CD4-positive, alpha-beta memory T cell (primary cell): ENCODE measurements at places on chromosomes 6 and 20. TPM values are rescaled to one million over a fixed set of nuclear protein-coding genes. Genes with fewer than 3 reads are reported as not detected.

- H3K4me1 ChIP-seq, result no peaks in the 10 kb centered on the region
- no peaks in the 10 kb centered on the region for H3K27me3 ChIP-seq
- no peak overlapping the region for H3K4me3 ChIP-seq
- no peak for DNase-seq
- H3K27ac ChIP-seq, result no peak overlapping the region
These were observed 28.6 kb upstream of the YWHAB start for GRCh38 chr20:44856856-44857448.

- no peak overlapping the region for H3K27ac ChIP-seq
- H3K4me3 ChIP-seq, result no peak overlapping the region
- no peaks in the 10 kb centered on the region for H3K4me1 ChIP-seq
These were observed 54.1 kb downstream of the PPP1R3G start for GRCh38 chr6:5138995-5139827.

- no peaks in the 10 kb centered on the region for H3K36me3 ChIP-seq
- peak; percentile 28 for DNase-seq
- no peak overlapping the region for H3K27ac ChIP-seq
- no peak overlapping the region for H3K4me3 ChIP-seq
- H3K27me3 ChIP-seq, result peaks cover 8% of the 10 kb centered on the region
- H3K4me1 ChIP-seq, result no peaks in the 10 kb centered on the region
These were observed 85.2 kb upstream of the PHACTR3 start for GRCh38 chr20:59518881-59519706.

DNA sequence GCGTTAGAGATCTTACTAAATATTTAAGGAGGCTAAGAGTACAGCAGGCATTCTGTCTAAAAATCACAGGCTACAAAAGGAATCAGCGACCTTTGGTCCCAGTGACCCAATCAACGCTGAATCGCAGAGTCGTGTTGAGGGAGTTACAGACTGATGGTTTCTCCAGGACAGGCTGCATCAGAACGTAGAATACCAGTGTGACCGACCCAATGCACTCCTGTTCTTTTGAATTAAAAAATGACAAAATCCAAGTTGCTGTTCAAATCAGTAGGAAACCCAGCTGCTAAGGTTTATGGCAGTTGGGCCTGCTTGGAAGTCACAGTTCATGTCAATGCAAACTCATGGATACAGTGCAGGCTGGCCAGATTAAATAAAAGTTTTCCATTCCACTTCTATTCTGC lies 155.8 kb upstream of the AFDN start:
- DNase-seq, result no peak
- no peaks in the 10 kb centered on the region for H3K4me1 ChIP-seq
- no peaks in the 10 kb centered on the region for H3K36me3 ChIP-seq

- no peaks in the 10 kb centered on the region for H3K36me3 ChIP-seq
- H3K27me3 ChIP-seq, result no peaks in the 10 kb centered on the region
- DNase-seq, result no peak
These were observed 406.6 kb upstream of the IRAK1BP1 start for GRCh38 chr6:78460711-78461110.

GRCh38 chr6:159877256-159877808 lies 13.5 kb upstream of the MAS1 start:
- H3K4me1 ChIP-seq, result no peaks in the 10 kb centered on the region
- no peak overlapping the region for H3K27ac ChIP-seq
- H3K4me3 ChIP-seq, result no peak overlapping the region
- no peak for DNase-seq
- H3K36me3 ChIP-seq, result no peaks in the 10 kb centered on the region

GRCh38 chr20:10649797-10650160 lies 24.0 kb downstream of the JAG1 start:
- H3K36me3 ChIP-seq, result no peaks in the 10 kb centered on the region
- no peak overlapping the region for H3K4me3 ChIP-seq
- H3K27ac ChIP-seq, result no peak overlapping the region
- DNase-seq, result no peak
- no peaks in the 10 kb centered on the region for H3K4me1 ChIP-seq

TMC2 gene
- total RNA-seq, result not detected

IL20RA gene
- total RNA-seq, result not detected

ZNF334 gene
- not detected for total RNA-seq

DNA sequence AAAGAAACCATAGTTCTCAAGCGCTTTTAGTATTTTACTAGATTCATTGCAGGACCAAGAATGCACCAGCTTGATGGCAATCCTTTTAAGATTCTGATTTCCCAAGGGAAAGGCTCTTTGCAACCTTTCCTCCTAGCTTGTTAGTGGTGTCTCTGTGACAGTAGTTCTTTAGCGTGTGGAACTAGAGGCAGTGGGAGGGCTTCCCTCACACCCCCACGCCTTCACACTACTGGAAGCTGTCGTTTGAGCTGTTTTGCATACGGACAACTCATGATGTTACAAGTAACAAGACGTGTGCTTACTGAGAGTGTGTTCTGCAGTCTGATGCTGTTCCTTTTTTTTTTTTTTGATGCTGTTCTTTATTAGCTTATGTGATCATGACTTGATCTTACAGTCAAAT lies 34.1 kb downstream of the EYA4 start:
- H3K27ac ChIP-seq, result no peak overlapping the region
- H3K4me1 ChIP-seq, result no peaks in the 10 kb centered on the region

GRCh38 chr6:31321820-31322219 lies 35.2 kb downstream of the HLA-B start:
- DNase-seq, result no peak
- no peaks in the 10 kb centered on the region for H3K36me3 ChIP-seq

DNA sequence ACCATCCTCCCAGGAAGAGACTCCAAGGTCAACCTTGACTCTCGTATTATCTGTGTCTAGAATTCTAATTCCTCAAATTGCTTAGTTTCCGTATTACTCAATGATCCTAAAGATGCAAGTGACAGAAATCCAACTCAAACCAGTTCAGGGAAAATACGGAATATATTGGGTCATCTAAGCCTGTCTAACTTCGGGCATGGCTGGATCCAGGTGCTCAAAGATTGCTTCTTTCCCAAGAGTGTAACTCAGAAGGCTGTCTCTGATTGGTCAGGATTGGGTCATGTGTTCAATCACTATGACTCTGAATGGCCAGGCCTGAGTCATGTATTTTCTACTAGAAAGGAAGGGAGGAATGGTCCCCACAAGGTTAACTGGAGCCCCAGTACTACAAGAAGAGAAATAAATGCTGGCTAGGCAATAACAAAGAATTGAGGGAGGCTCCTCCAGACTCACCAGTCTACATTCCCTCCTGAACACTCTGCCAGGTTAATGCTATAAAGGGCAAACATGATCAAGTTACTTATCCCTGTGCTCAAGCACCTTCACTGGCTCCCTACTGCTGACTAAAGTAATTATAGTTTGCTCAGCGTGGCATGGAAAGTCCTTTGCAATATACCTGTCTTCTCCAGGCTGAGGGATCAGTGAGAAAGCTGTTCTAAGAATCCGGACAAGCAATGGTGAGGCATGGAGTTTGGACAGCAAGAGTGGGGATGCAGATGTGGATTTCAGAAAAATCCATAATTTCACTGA lies 15.4 kb upstream of the PREX1 start:
- H3K4me3 ChIP-seq, result no peak overlapping the region
- H3K27ac ChIP-seq, result no peak overlapping the region
- no peaks in the 10 kb centered on the region for H3K36me3 ChIP-seq
- no peaks in the 10 kb centered on the region for H3K4me1 ChIP-seq
- no peaks in the 10 kb centered on the region for H3K27me3 ChIP-seq

GRCh38 chr6:111533087-111533784 lies 50.2 kb upstream of the REV3L start:
- no peaks in the 10 kb centered on the region for H3K36me3 ChIP-seq
- DNase-seq, result peak; percentile 25
- peaks cover 12% of the 10 kb centered on the region for H3K4me1 ChIP-seq
- no peak overlapping the region for H3K27ac ChIP-seq
- no peaks in the 10 kb centered on the region for H3K27me3 ChIP-seq

CLPSL2 gene
- not detected for total RNA-seq

MAK gene
- not detected for total RNA-seq

DNA sequence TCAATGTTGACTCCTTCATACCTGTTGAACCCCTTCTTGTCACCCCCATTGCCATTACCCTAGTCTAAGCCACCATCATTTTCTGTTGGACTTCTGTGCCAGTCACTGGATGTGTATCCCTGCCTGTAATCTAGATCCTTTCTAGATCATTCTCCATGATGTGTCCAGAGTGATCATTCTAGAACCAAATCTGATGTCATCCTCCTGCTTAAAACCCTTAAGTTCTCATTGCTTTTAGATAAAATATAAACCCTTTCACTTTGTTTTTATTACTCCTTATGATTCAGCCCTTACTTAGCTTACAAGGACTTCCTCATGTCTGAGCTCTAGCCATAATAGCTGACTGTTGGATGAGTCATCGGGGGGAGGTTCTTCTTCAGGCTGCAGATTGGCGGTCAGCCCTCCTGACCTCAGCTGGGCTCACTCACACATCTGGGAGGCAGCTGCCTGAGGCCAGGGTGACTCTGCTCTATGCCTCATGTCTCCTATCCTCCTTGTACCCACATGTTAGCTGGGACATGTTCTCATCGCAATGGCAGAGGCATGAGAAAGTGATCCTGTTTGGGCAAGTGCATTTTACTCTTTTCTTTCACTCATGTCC lies 287.6 kb downstream of the ESR1 start:
- no peaks in the 10 kb centered on the region for H3K4me1 ChIP-seq
- no peaks in the 10 kb centered on the region for H3K27me3 ChIP-seq
- H3K4me3 ChIP-seq, result no peak overlapping the region
- DNase-seq, result no peak
- H3K27ac ChIP-seq, result no peak overlapping the region

DNA sequence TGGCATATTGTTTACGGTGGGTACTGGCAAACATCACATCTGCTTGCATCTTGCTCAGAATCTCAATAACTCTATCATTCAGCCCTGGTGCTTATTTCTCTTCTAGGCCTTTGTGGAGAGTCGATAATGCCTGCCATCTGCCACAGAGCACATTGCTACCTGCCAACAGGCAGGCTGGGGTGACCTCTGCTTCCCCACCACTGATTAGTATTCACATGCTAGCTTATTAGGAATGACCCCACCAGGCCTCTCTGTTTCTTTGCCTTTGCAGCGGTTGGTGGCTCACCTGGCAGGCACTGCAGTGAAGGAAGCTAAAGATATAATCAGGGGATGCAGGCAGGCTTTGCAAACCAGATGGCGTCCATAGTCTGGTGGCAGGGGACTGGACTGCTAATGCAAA lies 154.5 kb downstream of the MMS22L start:
- H3K36me3 ChIP-seq, result no peaks in the 10 kb centered on the region
- no peak overlapping the region for H3K27ac ChIP-seq
- H3K4me3 ChIP-seq, result no peak overlapping the region

CAGE1 gene
- total RNA-seq, result 0.17 TPM

PAK5 gene
- total RNA-seq, result not detected

GRCh38 chr6:75504465-75505222 lies 11.0 kb upstream of the FILIP1 start:
- no peaks in the 10 kb centered on the region for H3K27me3 ChIP-seq
- no peak for DNase-seq
- no peaks in the 10 kb centered on the region for H3K36me3 ChIP-seq
- no peak overlapping the region for H3K4me3 ChIP-seq
- no peaks in the 10 kb centered on the region for H3K4me1 ChIP-seq

IRAK1BP1 gene
- total RNA-seq, result 3.1 TPM

GRIK2 gene
- not detected for total RNA-seq

PLCB1 gene
- 9.5 TPM for total RNA-seq

SIGLEC1 gene
- 0.30 TPM for total RNA-seq

GRCh38 chr6:3046295-3046694 lies 22.0 kb upstream of the RIPK1 start:
- no peaks in the 10 kb centered on the region for H3K27me3 ChIP-seq
- no peaks in the 10 kb centered on the region for H3K4me1 ChIP-seq
- no peak for DNase-seq
- H3K27ac ChIP-seq, result no peak overlapping the region
- no peak overlapping the region for H3K4me3 ChIP-seq

TSPO2 gene
- not detected for total RNA-seq

DNA sequence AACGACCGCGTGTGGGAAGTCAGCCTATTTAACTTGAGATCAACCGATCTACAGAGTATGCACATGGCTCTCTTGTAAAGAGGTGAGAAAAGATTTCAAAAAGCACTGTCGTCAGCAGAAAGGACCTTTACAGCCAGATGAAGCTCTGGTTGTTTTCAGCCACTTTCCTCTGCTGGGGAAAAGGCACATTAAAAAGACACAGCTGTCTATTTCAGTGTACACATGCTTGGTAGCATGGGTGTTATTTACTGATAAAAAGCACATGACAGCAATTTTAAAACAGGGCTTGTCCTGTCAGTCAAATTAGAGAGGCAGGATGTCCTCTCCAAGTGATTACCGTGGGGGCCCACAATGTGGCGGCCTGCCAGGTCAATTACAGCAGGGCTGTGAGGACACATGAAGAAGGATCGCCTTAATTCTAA lies 188.9 kb downstream of the PRKN start:
- H3K27me3 ChIP-seq, result no peaks in the 10 kb centered on the region
- H3K4me3 ChIP-seq, result no peak overlapping the region
- no peak for DNase-seq
- H3K36me3 ChIP-seq, result no peaks in the 10 kb centered on the region

DNA sequence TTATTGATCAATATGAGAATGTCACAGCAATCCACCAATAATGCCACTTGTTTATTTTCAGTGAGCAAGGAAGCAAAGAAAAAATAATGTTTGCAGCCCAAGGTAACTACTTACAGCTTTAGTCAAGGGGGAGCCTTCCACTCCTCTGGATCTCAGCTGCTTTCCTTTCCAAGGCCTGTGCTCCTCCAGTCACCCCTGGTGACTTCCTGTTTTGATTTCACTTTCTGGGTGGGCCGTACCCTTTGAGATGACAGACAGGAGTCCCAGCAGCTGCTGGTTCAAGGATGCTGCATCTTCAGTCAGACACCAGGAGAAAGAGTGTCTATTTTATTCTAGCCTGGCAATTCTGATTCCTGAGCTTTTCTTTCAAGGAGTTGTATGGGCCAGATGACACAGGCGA lies 5.6 kb upstream of the VNN2 start:
- no peak overlapping the region for H3K27ac ChIP-seq
- H3K27me3 ChIP-seq, result no peaks in the 10 kb centered on the region
- no peak overlapping the region for H3K4me3 ChIP-seq
- peaks cover 20% of the 10 kb centered on the region for H3K4me1 ChIP-seq
- peak; percentile 54 for DNase-seq

DNA sequence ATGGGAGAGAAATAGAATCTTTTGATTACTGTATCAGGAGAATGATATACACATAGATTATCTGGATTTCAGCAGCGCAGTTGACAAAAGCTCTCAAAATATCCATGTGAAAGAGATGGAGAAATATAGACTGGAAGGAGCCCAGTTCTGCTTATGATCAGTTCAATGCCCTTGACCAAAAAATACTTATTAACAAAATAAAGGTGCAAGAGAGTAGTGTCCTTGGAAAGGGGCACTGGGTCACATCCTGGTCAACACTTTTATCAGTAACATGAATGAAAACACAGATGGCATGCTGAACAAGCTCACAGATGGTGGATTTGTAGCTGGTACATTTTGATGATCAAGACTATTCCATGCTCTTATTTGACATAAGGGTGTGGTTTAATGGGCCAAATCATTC lies 63.9 kb upstream of the PLEKHG1 start:
- H3K36me3 ChIP-seq, result no peaks in the 10 kb centered on the region
- H3K27me3 ChIP-seq, result no peaks in the 10 kb centered on the region
- H3K27ac ChIP-seq, result no peak overlapping the region
- no peak for DNase-seq

SLC17A3 gene
- 1.00 TPM for total RNA-seq

GRCh38 chr20:13261460-13262301 lies 40.6 kb downstream of the ISM1 start:
- no peak overlapping the region for H3K27ac ChIP-seq
- H3K4me1 ChIP-seq, result no peaks in the 10 kb centered on the region
- no peaks in the 10 kb centered on the region for H3K36me3 ChIP-seq
- H3K27me3 ChIP-seq, result no peaks in the 10 kb centered on the region

GRCh38 chr6:25085756-25086155 lies 150.0 kb upstream of the RIPOR2 start:
- no peaks in the 10 kb centered on the region for H3K36me3 ChIP-seq
- peak; percentile 14 for DNase-seq
- no peaks in the 10 kb centered on the region for H3K27me3 ChIP-seq
- H3K4me1 ChIP-seq, result peaks cover 32% of the 10 kb centered on the region
